Activated CD4-positive, alpha-beta T cell treated with anti-CD3 and anti-CD28 coated beads for 1 hour (primary cell): ENCODE measurements at places on chromosomes 3 and 15.
A peak's percentile ranks its signal among the peaks of the same experiment; 100 is the strongest.

- DNase-seq = no peak
Measured at GRCh38 chr3:47365213-47366153, 15.3 kb upstream of the PTPN23 start.

- no peak for DNase-seq
Measured at GRCh38 chr15:63388511-63388910, 6.9 kb upstream of the CA12 start.

DNA sequence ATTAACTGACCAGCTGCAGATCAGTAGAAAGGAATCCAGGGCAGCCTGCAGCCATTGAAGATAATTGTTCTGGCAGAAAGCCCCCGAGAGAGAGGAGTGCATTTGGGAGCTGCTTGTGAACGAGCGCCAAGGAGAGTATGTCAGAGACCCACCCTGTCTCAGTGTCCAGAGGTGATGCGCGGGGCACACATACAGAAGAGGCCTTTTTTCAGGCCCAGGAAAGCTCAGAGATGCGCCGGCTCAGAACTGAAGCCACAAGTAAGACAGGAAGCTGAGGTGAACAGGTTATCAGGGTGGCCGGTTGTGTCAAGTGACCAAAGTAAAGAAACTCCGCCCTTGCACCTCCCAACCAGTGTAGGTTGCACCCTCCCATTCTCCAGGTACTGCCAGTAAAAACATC is 59.8 kb upstream of the HEG1 start:
- DNase-seq = no peak

- no peak for DNase-seq
Measured at GRCh38 chr3:48422272-48422671, 7.6 kb downstream of the PLXNB1 start.

- no peak for DNase-seq
Measured at GRCh38 chr15:43511012-43511885, 6.2 kb upstream of the MAP1A start.

GRCh38 chr3:3532508-3532907 is 266.7 kb upstream of the LRRN1 start:
- DNase-seq = no peak

- no peak for DNase-seq
Measured at GRCh38 chr3:53274938-53275605, 19.2 kb upstream of the TKT start.

DNA sequence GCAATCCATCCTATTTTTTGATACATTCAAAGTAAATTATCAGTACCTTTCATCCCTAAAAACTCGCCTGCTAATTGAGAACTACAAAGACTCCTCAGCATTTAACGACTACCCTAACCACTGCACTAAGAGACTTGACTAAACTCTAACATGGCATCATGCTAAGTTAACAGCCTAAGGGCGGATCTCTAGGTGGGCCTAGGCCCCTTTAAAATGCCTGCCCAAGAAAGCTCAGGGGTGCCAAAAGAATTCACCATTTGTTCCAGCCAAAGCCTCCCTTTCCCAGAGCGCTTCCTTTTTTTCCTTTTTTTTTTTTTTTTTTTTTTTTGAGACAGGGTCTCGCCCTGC is 568 bp upstream of the NEK4 start:
- no peak for DNase-seq

DNA sequence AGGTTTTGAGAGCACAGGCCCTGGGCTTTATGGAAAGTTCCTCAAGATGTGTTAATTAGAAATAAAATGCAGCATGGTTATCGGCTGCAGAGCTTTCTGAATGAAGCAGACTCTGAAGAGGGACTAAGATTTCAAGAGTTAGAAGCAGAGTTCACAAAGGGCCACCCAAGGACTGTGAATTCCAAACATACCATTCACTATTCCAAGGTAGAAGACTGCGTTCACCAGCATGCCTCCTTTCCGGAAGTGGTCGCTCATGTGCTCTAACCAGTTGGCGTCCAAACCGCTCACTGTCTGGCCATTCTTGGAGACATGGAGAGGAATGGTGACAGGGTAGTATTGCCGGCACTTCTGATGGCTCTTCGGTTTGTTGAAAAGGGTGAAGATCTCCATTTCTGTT is 104.9 kb downstream of the OXNAD1 start:
- DNase-seq = no peak

DNA sequence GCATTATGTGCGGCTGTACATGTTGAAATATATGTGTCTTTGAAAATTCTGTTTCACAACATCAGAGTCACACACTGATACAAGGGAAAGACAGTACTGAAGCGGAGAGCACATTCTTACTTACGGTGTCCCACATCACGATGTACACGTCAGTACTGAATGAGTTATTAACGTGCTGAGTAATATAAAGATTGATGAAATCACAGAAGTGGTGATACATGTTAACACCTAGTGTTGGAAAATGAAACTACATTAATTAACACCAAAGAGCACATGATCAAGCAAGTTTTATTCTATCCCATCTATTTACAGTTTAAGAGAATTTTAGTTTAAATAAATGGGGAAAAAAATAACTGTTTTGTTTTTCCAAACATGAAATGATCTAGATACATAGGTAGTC is 15.6 kb downstream of the EOGT start:
- DNase-seq = no peak

GRCh38 chr15:50051811-50052419 is 67.1 kb downstream of the ATP8B4 start:
- no peak for DNase-seq

GRCh38 chr3:122520861-122521260 is 6.1 kb upstream of the KPNA1 start:
- DNase-seq = no peak

DNA sequence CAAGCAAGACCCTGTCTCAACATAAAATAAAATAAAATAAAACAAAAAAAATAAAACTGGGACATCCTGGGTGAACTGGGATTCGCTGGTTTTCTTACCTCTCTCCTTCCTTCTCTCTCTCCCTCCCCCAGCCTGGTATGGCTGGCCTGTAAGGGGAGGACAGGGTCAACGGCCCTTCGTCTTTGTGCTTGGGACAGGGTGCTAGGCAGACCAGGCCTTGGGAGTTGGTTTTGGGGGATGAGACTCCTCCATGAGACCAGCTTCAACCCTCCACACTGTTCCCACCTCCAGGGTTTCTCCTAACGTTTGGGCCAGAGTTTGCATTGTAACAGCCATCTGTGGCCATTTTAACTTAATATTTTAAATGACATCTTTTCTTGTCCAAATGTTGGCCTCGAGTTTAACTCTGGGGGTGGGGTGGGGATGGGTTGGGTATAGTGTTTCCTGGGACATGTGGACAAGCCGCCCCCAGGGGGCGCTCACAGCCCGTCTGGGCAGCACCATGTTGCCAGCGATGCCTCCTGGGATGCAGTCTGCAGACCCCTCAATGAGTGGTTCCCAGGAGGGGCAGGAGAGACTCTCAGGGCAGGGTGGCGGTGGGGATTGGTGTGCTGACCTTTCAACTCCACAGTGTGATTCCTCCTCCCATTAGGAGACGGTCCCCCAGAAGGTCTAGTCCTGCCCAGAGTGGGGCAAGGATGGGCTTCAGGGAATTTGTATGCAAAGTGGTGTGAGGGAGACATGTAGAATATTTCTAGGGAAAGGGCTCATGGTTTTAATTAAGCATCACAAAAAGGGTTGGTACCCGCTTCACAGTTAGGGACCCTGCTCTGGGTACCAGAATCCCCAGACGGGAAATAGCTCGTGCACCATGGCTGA is 37.7 kb upstream of the LCTL start:
- peak; percentile 50 for DNase-seq

- DNase-seq = no peak
Measured at GRCh38 chr3:42778644-42779043, 5.6 kb upstream of the CCDC13 start.

- DNase-seq = no peak
Measured at GRCh38 chr3:44208086-44208485, 33.6 kb upstream of the TOPAZ1 start.

DNA sequence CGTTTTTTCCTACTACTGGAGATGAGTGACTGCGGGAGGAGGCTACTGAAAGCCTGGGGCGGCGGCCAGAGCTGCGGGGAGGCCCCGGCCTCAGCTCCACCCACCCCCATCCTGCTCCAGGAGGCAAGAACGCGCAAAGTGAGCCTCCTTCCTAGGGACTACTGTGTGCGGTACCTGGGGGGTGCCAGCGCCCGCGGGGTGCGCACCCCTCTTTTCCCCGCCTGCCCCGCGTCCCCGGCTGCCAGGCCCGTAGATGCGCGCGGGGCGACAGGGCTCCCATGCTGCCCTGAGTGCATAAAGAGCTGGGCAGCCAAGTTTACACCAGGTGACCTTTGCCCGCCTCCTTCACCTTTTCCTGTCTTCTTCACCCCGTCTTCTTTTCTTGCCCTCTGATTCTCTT is 2.5 kb upstream of the USF3 start:
- no peak for DNase-seq
